Skin of body (tissue), 3 donors: ENCODE measurements at places on chromosomes 11 and 22. TPM values are rescaled to one million over a fixed set of nuclear protein-coding genes. Genes with fewer than 3 reads are reported as not detected.

GRCh38 chr11:99638073-99638553 lies 617.4 kb downstream of the CNTN5 start:
- no peak for DNase-seq

GRCh38 chr11:30991802-30992512 lies 377.6 kb downstream of the DCDC1 start:
- DNase-seq, result no peak

CARNS1 gene
- 3.8 TPM for total RNA-seq

GATD1 gene
- 15.3 TPM for total RNA-seq

CWF19L2 gene
- total RNA-seq, result 23.0 TPM

LSP1 gene
- total RNA-seq, result 18.5 TPM
